ENCODE measurements at places on chromosomes 12 and 14.
A peak's percentile ranks its signal among the peaks of the same experiment; 100 is the strongest.

DNA sequence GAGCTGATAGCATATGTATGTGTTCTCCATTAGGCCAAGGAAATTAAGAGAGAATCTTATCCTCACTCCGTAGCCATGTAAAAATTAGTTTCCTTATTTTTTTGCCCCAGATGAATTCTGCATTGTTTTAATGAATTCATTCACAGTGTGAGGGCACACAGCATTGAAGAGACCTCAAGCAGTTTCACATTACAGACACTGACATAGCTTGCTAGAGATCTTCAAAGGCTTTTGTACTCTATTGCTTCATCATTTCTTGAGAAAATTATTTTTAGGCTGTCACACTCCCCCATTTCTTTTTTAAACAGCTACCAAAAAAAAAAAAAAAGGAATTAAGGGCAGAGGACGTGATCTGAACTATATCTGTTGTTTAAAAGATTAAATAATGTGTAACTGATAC, 251.1 kb downstream of the BCAT1 start:
- H3K27me3 ChIP-seq: no peaks in the 10 kb centered on the region
- H3K4me1 ChIP-seq: no peaks in the 10 kb centered on the region
- H3K27ac ChIP-seq: no peak overlapping the region
- no peak for DNase-seq

DNA sequence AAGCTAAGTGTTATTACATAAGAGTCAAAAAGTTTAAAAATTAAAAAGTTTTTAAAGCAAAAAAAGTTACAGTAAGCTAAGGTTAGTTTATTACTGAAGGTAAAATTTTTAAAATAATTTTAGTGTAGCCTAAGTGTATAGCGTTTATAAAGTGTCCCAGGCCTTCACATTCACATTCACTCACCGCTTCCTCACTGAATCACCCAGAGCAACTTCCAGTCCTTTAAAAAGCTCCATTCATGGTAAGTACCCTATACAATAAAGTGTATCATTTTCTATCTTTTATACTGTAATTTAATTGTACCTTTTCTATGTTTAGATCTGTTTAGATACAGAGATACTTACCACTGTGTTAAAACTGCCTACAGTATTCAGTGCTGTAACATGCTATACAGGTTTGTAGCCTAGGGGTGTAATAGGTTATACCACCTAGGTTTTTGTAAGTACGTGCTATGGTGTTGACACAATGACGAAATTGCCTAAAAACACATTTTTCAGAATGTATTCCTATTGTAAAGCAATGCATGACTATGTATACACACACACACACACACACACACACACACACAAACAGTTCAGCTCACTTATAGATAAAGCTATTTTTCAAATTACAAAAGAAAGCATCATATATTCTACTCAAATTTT, 3.7 kb downstream of the CLEC14A start:
- H3K4me3 ChIP-seq: no peak overlapping the region
- H3K4me1 ChIP-seq: no peaks in the 10 kb centered on the region
- H3K27me3 ChIP-seq: no peaks in the 10 kb centered on the region
- DNase-seq: no peak

DNA sequence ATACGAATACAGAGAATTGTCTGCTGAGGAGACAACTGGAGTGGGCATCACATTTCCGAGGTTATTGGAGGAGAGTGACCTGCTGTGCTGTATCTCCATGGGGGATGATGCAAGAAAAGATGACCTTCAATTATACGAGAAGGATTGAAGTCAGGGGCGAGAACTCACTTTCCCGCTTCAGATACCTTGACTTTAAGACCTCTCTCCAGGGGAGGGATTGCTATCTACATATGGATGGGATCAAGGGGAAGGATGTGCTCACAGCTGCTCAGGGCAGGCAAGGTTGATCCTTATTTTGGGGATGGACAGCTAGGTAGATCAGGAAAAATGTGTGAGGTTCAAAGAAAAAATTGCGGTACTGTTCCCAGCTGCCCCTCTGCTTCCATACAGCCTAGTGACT, 24.4 kb downstream of the NEUROD4 start:
- no peak for DNase-seq
- no peaks in the 10 kb centered on the region for H3K27me3 ChIP-seq
- H3K4me1 ChIP-seq: no peaks in the 10 kb centered on the region
- H3K36me3 ChIP-seq: no peaks in the 10 kb centered on the region

DNA sequence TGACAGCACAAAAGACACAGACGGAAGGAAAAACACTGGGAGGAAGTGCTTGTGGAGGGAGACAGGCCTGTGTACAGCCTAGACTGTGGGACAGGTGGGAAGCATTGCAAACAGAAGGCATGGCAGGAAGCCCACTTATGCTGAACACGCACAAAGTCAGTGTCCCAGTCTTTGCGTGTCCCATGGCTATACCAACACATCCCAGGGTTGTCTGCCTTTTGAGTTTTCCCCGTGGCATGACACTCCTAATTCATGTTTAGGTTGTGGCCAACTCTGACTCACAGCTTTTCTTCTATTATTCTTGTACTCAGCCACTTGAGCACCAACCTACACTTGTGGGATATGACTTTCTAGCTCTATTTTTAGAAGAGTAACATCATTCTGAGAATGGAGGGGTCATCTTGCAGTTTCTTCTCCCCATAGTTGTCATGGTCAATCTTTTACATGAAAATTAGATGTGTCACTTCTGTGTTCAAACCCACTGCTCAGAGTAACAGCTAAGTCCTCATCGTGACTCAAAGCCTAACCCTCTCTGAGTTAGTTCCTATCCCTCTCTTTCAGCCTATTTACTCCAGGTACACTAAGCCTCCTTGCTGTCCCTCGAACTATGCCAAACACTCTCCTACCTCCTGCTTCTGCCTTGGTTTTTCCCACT, 27.5 kb upstream of the JPH4 start:
- no peaks in the 10 kb centered on the region for H3K36me3 ChIP-seq
- DNase-seq: no peak
- no peak overlapping the region for H3K4me3 ChIP-seq
- no peaks in the 10 kb centered on the region for H3K27me3 ChIP-seq
- H3K27ac ChIP-seq: no peak overlapping the region
- no peaks in the 10 kb centered on the region for H3K4me1 ChIP-seq

- H3K4me3 ChIP-seq: no peak overlapping the region
- no peak for DNase-seq
- H3K36me3 ChIP-seq: no peaks in the 10 kb centered on the region
- H3K27ac ChIP-seq: no peak overlapping the region
These were observed 827.2 kb downstream of the FLRT2 start for GRCh38 chr14:86357119-86357518.

- no peaks in the 10 kb centered on the region for H3K4me1 ChIP-seq
- H3K36me3 ChIP-seq: no peaks in the 10 kb centered on the region
- no peak overlapping the region for H3K27ac ChIP-seq
- H3K4me3 ChIP-seq: no peak overlapping the region
These were observed 2.8 kb upstream of the FGF6 start for GRCh38 chr12:4448371-4448940.

- no peaks in the 10 kb centered on the region for H3K27me3 ChIP-seq
- no peak overlapping the region for H3K27ac ChIP-seq
- no peak for DNase-seq
- H3K4me1 ChIP-seq: no peaks in the 10 kb centered on the region
- H3K36me3 ChIP-seq: no peaks in the 10 kb centered on the region
These were observed 110.7 kb downstream of the KIF26A start for GRCh38 chr14:104249089-104249488.

GRCh38 chr12:109764123-109764522, 50.5 kb downstream of the FAM222A start:
- no peak overlapping the region for H3K4me3 ChIP-seq
- peaks cover 8% of the 10 kb centered on the region for H3K4me1 ChIP-seq
- DNase-seq: no peak
- H3K27me3 ChIP-seq: no peaks in the 10 kb centered on the region

GRCh38 chr12:115000038-115000437, 316.1 kb upstream of the TBX3 start:
- DNase-seq: peak; percentile 35
- H3K27me3 ChIP-seq: no peaks in the 10 kb centered on the region
- H3K4me1 ChIP-seq: peaks cover 18% of the 10 kb centered on the region
- H3K36me3 ChIP-seq: no peaks in the 10 kb centered on the region
- H3K4me3 ChIP-seq: no peak overlapping the region
- peak overlapping the region; percentile 46 for H3K27ac ChIP-seq

DNA sequence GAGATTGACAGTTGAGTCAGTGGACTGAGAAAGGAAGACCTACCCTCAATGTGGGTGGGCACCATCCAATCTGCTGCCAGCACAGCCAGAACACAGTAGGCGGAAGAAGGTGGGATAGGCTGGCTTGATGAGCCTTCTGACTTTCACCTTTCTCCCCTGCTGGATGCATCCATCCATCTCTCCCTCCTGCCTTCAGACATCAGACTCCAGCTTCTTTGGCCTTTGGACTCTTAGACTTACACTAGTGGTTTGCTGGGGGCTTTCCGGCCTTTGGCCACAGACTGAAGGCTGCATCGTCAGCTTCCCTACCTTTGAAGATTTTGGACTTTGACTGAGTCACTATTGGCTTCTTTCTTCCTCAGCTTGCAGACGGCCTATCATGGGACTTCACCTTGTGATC, 456.5 kb upstream of the MIS18BP1 start:
- H3K27me3 ChIP-seq: no peaks in the 10 kb centered on the region
- H3K36me3 ChIP-seq: no peaks in the 10 kb centered on the region
- no peaks in the 10 kb centered on the region for H3K4me1 ChIP-seq
- H3K27ac ChIP-seq: no peak overlapping the region
- H3K4me3 ChIP-seq: no peak overlapping the region

GRCh38 chr12:94305130-94305957, 154.3 kb downstream of the CEP83 start:
- H3K36me3 ChIP-seq: no peaks in the 10 kb centered on the region
- H3K4me3 ChIP-seq: no peak overlapping the region
- no peaks in the 10 kb centered on the region for H3K27me3 ChIP-seq
- no peak for DNase-seq
- H3K4me1 ChIP-seq: no peaks in the 10 kb centered on the region

GRCh38 chr14:104932676-104933631, 8.3 kb downstream of the PLD4 start:
- no peaks in the 10 kb centered on the region for H3K36me3 ChIP-seq
- peak overlapping the region; percentile 45 for H3K27ac ChIP-seq
- H3K4me3 ChIP-seq: peak overlapping the region; percentile 68
- H3K27me3 ChIP-seq: no peaks in the 10 kb centered on the region

GRCh38 chr14:68320495-68320894, 472.4 kb downstream of the ZFP36L1 start:
- peaks cover 31% of the 10 kb centered on the region for H3K4me1 ChIP-seq
- no peaks in the 10 kb centered on the region for H3K27me3 ChIP-seq
- H3K27ac ChIP-seq: no peak overlapping the region
- H3K36me3 ChIP-seq: no peaks in the 10 kb centered on the region
- H3K4me3 ChIP-seq: no peak overlapping the region

DNA sequence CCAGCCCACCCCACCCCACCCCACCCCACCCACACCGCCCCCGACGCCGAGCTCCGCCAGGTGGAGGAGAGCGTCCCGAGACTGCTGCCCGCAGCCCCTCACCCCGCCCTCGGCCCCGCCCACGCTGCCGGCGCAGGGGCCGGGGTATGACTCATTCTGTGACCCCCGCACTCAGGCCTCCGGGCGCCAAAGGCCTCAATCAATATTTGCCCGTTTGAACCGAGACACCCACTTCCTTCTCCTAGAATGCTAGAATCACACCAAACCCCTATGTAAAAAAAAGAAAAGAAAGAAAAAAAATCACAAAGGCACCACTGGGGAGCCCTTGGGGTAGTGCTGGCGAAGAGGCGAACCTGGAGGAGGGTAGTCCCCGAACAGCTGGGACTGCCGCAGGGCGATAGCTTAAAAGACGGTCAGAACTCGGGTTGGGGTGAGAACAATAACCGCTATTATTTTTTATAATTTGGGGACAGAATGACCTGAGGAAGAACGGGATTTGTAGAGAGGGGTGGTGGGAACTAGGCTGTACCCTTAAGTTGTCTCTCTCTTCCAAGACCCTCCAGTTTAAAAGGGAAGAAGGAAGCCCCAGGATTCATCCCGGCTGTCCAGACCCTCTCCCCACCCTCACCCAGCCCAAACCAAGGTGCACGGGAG, 894 bp downstream of the KRT8 start:
- peak; percentile 27 for DNase-seq
- no peaks in the 10 kb centered on the region for H3K36me3 ChIP-seq
- peak overlapping the region; percentile 60 for H3K4me3 ChIP-seq
- no peak overlapping the region for H3K27ac ChIP-seq

- no peak overlapping the region for H3K27ac ChIP-seq
- no peak overlapping the region for H3K4me3 ChIP-seq
- peaks cover 10% of the 10 kb centered on the region for H3K4me1 ChIP-seq
These were observed 5.8 kb downstream of the AP5M1 start for GRCh38 chr14:57274551-57274950.

Measured in testis (tissue), 5 donors.